Smooth muscle cell of the umbilical artery (primary cell): ENCODE measurements at places on chromosomes 3 and 15. TPM values are rescaled to one million over a fixed set of nuclear protein-coding genes. Genes with fewer than 3 reads are reported as not detected.

GLDN gene
- under 0.01 TPM in 1 of 2 replicates, not detected in the other for total RNA-seq

MOBP gene
- not detected in 2 replicates for total RNA-seq

FBN1 gene
- total RNA-seq: 1,277 and 1,737 TPM in 2 replicates

MYEF2 gene
- total RNA-seq: 3.3 and 9.1 TPM in 2 replicates

SEMA5B gene
- not detected in 2 replicates for total RNA-seq
